ENCODE measurements at places on chromosomes 3 and 15. TPM values are rescaled to one million over a fixed set of nuclear protein-coding genes. Genes with fewer than 3 reads are reported as not detected.

Gene OR5K2
- not detected for total RNA-seq

Gene CHSY1
- total RNA-seq = 52.1 TPM

Gene C15orf62
- not detected for total RNA-seq

Gene MYRIP
- not detected for total RNA-seq

Gene ACTC1
- total RNA-seq = under 0.01 TPM

Gene ISLR2
- 0.72 TPM for total RNA-seq

Gene CLDN18
- total RNA-seq = not detected

All from placental pericyte (primary cell).